ENCODE measurements at places on chromosomes 7 and 10.

DNA sequence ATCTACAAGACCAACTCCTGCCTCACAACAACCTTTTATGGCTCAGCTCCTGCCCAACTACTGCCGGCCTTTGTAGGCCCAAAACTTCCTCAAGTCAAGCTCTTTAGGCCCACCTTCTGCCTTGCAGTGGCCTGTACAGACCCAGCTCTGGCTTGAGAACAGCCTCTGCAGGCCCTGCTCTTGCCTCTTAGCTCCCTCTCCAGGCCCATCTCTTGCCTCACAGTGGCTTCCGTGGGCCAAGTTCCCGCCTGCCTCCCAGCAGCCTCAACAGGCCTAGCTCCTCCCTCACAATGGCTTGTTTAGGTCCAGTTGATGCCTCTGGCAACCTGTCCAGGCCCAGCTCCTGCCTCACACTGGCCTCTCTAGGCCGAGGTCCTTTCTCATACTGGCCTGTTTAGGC lies 32.4 kb upstream of the VKORC1L1 start:
- DNase-seq: no peak

DNA sequence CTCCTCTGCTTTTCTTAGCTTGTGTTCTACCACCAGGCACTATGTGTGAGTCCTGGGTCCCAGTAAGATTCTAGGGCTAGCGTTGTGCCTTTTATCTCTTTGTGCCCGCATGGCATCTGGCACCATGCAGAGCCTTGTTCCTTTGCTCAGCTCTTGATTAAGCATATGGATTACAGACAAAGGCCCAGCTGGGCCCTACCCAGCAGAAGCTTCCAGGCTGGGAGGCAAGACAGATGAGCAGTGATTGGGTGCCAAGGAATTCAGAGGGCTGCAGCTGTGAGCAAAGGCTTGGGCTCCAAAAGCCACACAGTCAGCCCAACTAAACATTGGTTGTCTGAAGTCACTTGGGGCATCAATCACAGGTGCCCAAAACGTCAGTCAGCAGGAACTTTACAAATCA lies 2.0 kb downstream of the ACSM6 start:
- DNase-seq: no peak

GRCh38 chr10:78249690-78250089 lies 216.0 kb downstream of the RPS24 start:
- no peak for DNase-seq

DNA sequence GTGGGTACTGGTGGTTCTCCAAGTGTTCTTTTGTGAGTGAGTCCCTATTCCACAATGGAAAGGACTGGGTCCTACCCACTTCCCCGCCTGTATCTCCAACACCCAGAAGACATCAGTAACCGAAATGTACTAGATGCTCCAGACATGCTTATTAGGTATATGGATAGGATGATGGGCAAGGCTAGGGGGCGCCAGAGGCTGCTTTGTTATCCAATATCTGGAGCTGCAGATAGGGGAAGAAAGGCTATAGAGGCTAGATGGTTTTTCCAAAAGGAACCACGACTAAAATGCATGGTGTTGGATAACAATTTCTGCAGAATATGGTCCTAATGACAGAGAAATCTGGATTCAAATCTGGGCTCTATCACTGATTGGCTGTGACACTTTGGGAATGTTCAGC lies 56.2 kb upstream of the TM9SF3 start:
- peak; percentile 59 for DNase-seq

GRCh38 chr10:6769704-6770417 lies 189.8 kb upstream of the PRKCQ start:
- DNase-seq: no peak

Data from left cardiac atrium (tissue), 4 donors.